ENCODE measurements at places on chromosomes 13 and 19.

DNA sequence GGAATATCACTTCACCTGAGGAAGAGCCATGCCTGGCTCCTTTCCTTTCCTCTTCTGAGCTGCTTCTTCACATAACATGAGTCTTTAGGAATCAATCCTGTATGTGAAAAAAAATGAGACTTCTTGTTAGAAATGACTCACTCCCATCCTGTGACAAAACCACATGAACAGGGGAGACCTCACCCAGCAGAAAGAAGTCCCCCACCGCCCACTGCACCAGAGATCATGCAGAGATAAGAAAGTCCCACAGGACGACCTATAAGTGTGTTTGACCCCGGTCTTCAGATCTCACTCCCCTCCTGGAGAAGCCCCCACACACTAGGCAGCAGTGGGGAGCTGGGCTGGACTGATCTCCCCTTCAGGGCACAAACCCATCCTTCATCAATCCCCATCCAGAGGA is 7.8 kb downstream of the ZNF600 start:
- DNase-seq = no peak

DNA sequence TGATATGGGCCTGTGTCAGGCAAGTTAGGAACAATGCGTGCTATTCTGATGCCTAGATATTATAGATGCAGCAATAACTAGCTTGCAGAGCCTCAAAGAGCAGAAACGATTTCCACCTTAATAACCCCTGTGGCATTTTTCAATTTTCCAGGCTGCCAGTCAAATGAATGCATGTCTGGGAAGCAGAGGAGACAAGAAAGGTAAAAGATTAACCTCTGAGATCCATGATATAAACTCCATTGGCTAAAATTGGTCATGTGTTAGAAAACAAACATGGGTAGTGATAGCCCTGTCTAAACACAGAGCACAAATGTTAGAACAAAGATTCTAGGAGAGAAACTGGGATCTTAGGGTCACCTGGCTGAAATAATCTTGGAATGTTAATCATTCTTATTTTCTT is 811.1 kb downstream of the DIAPH3 start:
- no peak for DNase-seq

DNA sequence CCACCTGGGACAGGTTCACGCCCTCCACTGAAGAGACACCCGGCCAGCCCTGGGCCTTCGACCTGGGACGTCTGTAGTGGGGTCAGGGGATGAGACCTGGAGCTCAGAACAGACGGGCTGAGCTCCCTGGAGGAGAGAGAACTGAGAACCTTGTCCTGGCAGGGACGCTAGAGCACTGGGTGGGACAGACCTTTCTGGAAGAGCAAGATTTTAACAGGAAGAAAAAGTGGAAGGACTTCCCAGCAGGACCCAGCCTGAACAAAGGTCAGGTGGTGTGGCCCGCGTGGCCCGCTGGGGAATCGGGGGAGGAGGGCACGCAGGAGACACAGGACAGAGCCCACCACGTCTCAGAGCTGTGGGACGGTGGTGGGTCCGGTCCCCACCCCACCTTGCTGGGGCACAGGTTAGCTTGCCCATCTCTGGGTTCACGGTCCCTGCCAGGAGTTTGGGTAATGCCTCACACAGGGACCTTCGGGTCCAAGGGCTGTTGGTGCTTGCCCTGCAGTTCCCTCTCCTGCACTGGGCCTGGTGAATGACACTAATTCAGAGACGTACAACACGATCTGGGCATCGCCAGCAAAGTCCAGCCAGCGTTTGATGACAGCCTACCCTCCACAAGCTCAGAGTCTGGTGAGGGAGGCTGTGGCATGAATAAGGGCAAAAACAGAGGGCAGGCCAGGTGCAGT is 1.2 kb upstream of the EFNA2 start:
- no peak for DNase-seq

- no peak for DNase-seq
Observed at GRCh38 chr19:28122734-28123133, 1090.2 kb downstream of the UQCRFS1 start.

DNA sequence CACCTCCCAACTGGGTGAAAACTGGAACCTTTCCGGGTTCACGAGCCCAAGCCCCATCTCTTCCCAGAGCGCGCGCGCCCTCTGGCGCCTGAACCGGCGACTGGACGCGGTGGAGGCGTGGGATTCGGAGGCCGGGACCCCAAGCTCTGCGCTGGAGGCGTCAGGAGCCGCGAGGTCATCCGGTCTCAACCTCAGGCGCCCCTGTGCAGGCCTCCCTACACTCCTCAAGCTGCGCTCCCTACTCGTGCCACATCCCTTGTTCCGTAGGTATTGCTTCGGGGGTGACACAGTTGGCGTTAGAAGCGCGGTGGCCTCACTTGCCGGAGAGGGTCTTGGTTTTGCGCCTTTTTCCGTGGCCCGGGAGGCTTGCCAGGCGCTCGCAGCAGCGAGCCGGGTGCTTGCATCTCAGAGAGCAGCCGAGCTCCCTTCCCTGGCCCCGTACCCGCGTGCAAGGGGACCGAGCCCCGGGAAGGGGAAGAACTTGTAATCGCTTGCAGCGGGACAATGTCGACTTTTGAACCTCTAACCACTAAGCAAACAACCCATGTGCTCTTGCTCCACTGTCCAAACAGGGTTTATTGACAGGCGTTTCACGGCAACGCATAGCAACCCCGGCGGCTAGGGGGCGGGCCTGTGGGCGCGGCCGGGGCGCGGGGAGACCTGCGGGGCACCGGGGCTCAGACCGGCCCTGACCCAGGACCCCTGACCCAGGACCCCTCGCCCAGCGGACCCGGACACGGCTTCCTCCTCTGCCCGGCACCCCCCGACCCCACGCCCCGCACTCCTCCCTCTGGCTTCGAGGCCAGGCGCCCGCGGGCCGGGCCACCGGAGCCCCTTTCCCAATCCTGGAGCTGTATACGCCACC is 8.5 kb downstream of the CDX2 start:
- no peak for DNase-seq

- no peak for DNase-seq
Observed at GRCh38 chr13:80177327-80177726, 163.6 kb downstream of the SPRY2 start.

GRCh38 chr19:662207-662961 is 630 bp downstream of the RNF126 start:
- DNase-seq = no peak

GRCh38 chr13:33776239-33776881 is 41.6 kb upstream of the RFC3 start:
- no peak for DNase-seq

DNA sequence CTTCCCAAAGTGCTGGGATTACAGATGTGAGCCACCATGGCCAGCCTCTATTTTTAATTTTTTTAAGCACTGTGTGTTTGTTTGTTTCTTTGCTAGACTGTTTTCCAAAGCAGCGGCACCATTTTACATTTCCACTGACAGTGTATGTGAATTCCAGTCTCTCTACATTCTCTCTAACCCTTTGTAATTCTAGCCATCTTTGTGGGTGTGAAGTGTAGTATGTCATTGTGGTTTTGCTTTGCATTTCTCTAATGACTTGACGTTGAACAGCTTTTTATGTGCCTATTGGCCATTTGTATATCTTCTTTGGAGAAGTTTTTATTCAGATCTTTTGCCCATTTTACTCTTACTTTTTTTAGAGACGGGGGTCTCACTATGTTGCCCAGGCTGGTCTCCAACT is 11.6 kb downstream of the PNPLA6 start:
- DNase-seq = no peak

DNA sequence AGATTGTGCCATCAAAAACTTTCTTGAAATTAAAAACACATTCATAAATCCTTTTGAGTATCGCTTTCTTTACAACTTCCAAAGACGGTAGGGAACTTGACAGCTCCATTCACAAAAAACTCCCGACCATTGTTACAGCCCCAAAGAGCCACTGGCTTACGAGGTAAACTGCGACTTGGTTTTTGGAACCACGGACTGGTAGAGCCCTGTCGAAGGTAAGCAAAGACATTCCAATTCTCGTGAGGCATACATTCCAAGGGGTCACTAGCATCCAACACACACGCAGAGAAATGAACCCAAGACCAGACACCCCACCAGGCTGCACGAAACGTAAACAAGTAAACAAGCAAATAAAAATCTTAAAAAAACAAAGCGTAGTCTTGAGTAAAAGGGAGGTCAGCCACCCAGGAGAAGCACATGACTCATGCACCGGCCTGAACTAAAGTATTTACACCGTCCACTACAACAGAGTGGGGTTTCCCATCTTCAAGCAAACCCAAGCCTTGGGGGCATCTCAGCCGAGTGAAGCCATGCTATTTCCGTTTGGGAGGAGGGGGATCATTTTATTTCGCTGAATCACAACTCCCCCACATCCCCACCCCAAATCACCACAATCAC is 1.4 kb downstream of the BRD4 start:
- peak; percentile 4 for DNase-seq

DNA sequence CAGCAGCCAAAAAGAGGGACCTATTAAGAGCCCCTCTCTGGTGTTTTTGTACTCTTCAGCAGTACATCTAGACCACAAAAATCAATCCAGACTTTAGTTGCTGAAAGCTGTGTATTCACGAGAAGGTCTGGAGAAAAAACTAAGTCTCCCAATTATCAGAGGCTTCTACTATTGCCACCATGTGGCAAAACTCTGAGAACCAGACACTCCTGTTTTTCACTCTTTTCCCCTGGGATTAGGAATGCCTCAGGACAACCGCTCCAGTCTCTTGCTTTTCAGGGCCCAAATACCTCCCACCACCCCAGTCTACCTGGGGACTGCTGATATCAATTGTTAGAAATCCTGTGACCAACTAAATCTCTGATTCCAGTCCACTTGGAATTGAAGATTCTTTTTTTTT is 30.1 kb upstream of the OBI1 start:
- DNase-seq = no peak

DNA sequence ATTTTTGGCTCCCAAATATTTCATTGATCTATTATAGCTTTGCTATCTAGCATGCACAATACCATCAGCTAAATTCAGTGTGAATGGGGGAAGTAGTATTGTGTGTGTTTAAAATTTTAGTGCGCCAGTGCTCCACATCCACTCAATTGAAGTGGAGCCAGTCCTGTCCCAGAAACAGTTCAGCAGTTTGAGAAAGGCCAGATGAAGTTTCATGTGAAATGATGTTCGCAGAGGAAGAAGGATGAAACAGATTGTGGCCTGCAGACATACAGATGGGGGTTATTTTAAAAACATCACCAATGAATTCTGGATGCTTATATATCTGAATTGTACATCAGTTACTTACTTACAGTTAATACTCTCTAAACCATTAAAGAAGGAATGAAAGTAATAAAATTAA is 129.4 kb downstream of the SPRY2 start:
- no peak for DNase-seq

GRCh38 chr19:7913652-7914051 is 978 bp upstream of the TGFBR3L start:
- no peak for DNase-seq
